Spleen (tissue), 13 donors: ENCODE measurements at places on chromosomes 6 and 20. TPM values are rescaled to one million over a fixed set of nuclear protein-coding genes. Genes with fewer than 3 reads are reported as not detected.

CRNKL1 gene
- 24.5 TPM for total RNA-seq

GRCh38 chr20:2398449-2398848 is 17.7 kb downstream of the TGM6 start:
- no peak for DNase-seq

ADGRF4 gene
- not detected for total RNA-seq

ZBTB12 gene
- total RNA-seq, result 4.5 TPM

DNA sequence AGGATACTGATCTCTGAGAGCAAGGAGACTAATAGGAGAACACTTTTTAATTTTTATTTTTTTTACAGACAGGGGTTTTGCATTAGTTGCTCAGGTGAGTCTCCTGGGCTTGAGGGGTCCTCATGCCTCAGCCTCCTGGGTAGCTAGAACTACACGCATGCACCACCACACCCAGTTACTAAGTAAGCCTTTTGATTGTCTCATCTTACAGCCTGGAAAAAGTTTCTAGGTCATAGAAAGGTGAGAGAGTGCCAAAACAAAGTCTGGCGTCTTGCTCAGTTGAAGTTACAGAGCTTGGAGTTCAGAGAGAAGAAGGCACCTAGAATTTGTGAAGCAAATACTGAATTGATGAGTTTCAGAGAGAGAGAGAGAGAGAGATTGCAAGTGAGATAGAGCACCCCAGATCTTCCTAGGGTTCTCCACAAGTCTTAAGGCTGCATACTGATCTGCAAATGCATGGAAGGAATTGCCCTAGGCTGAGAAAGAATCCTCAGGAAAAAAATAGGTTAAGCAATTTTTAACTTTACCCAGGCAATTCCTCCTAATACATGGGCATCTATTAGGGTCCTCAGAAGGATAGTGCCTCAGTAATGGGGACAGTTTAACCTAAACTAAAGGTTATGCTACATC is 37.6 kb upstream of the PHIP start:
- DNase-seq, result no peak

TCP11 gene
- total RNA-seq, result not detected

VSX1 gene
- not detected for total RNA-seq

GRCh38 chr6:133641104-133641503 is 247.8 kb upstream of the TCF21 start:
- no peak for DNase-seq

DNA sequence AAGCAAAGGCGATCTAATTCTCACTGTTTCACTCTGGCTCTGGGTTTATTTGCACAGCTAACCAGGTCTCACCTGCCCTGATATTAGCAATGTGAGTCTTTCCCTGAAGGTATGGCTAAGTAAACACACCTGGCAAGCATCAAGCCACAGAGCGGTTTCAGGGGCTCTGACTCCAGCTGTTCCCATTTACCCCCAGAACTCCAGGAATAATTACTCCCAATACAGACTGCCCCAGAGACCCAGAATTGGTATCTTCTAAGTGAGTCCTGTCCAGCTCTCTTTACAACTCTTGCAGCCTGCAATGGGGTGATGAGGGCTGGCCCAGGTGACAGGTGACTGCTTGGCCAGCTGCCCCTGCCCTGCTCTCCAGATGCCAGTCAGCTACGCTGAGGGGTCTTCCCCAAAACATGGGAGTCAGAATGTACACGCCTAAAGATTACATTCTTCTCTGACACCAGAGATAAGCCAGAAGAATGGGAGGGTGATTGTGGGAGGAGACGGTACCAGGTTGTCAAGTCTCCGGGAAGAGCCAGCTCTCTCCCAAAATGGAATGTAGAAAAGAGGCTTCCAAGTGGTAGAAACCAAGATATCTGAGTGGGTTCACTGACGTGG is 4.9 kb upstream of the LRRN4 start:
- DNase-seq, result no peak

DNA sequence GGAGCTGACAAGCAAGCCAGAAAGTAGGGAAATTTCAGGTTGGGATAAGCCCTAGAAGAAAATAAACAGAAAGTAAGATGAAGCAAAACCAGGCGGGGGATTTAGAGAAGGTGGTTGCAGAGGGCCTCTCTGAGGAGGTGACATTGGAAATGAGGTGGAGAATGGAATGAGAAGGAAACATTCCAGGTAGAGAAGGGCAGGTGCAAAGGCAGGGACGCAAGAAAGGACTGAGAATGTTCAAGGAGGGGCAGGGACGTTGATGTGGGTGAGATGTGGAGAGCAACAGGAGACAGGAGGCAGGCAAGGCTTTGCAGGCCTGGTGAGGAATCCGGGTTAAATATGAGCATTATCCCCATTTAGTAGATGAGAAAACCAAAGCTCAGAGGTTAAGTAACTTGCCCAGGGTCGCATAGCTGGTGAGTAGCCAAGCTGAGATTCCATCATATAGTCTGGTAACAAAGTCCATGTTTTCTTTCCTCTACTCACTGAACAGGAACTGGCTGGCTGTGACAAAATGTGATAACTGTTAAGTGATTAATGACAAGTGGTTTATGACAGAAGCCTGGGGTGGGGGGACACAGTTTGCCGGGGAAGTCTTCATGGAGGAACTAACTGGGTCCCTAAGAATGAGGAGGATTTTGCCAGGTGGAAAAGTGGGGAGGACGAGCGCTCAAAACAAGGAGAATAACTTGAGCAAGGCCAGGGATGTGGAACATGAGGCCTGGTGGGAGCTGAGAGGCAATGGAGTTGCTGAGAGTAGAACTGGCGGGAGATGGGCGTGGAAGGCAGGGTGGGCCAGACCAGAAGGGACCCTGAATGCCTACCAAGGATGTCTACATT is 32.6 kb downstream of the MRPL14 start:
- DNase-seq, result no peak

DNA sequence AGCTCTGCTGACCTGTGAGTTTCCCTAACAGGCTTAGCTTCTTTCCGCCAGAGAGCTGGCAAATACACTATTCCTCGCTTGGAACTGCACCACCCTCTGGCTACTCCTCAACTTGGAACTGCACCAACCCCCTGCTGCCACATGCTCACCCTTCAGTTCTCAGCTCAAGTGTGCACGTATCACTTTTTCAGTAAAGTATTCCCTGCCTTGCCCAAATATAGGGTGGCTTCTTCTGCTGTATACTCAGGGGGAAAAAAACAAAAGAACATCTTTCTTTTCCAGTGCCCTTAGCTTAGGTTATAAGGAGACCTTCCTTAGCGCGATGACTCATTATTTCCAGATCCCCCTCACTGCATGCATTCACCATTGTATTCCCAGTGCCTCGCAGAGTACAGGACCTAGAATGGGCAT is 21.2 kb downstream of the GNAS-AS1 start:
- no peak for DNase-seq

DNA sequence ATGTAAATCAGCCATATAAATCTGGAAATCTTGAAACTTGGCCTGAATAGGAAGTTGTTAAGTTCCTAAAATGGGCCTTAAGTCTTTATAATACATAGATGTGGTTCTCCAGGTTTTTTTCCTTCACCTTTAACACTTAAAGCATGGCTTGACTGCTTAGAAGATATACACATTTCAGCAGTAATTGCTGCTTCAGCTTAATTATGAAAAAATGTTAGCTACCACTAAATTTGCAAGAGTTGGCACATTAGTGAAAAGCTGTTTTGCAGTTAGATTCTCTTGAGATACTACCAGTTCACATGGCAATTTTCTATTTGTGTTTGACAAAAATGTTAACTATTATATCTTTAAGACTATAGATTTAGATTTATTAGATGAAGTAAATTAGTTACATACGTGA is 72.7 kb upstream of the MYO6 start:
- DNase-seq, result no peak

DNA sequence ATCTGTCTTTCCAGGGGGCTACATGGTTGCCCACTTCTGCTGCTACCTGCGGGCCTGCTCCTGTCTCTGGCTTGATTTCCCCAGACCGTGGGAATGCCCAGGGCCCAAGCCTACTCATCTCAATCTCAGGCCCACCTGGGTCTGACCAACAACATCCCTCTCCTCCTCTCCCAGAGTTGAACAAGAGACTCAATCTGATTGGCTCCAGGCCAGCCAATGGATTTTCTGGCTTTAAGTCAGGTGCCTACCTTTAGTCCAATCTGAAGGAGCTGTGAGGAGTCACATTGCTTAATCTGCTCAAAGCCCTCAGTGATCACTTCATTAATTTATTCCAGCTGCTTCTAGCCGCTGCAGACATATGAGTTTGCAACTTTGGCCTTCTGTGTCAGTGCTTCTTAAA is 162.4 kb upstream of the KCNG1 start:
- no peak for DNase-seq

GRCh38 chr20:22690616-22691179 is 106.3 kb upstream of the FOXA2 start:
- no peak for DNase-seq

- peak; percentile 21 for DNase-seq
These were observed 158.5 kb downstream of the NFATC2 start for GRCh38 chr20:51383891-51384510.

DNA sequence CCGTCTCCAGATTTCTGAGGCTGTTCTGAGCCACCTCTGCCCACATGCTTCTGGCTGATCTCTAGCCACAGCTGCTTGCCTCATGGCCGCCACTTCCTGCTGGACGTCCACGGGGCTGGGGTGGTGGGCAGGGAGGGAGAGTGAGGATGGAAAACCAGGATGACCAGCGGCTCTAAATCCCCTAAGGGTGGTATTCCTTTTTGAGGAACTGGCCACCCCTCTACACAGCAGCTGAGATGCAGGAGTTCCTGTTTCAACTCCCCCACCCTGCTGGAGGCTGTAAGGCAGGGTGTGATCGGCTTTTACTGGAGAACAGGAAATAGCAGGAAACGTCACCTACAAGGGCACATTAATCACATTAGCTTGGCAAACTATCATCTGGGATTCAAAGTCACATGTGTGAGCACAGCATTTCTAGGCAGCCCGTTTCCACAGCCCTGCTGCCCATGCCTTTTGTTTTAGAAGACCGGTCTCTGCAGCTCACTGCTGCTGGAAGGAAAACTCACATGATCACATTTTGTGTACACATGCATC is 181.6 kb upstream of the ECI2 start:
- DNase-seq, result no peak

- DNase-seq, result no peak
These were observed 2.4 kb upstream of the DBNDD2 start for GRCh38 chr20:45405571-45406259.

COL9A3 gene
- 6.8 TPM for total RNA-seq

PRSS16 gene
- 0.46 TPM for total RNA-seq

BPIFA2 gene
- total RNA-seq, result not detected

BNIP5 gene
- total RNA-seq, result not detected

DNA sequence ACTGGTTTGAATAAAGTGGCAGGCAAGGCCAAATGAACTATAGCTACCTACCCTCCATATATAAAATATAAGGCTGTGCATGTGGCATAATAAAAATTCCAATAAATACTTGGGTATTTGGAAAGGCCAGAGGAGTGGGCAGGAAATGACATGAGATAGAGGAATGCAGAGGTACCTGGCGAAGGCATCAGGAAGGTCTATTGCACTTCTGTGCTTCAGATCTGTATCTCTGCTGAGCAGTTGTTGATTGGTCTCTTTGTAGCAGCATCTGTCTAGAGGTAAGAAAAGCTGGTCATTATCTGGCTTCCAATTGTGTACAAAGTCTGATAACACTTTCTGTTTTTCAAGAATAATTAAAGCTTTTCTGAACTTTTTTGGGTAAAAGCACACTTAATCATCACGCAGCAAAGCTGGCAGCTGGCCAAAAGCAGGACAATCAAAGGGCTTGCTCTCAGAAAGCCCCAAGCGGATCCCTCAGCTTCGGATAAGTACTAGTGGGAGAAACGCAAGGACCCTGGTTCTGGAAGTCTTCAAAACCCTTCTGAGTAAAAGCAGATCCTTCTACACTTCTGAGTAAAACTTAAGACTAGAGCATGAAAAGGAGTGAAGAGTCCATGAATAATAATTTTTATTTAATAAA is 120.1 kb upstream of the TCF21 start:
- DNase-seq, result no peak

SLC17A9 gene
- 36.0 TPM for total RNA-seq

MOXD1 gene
- total RNA-seq, result 10.2 TPM

DNA sequence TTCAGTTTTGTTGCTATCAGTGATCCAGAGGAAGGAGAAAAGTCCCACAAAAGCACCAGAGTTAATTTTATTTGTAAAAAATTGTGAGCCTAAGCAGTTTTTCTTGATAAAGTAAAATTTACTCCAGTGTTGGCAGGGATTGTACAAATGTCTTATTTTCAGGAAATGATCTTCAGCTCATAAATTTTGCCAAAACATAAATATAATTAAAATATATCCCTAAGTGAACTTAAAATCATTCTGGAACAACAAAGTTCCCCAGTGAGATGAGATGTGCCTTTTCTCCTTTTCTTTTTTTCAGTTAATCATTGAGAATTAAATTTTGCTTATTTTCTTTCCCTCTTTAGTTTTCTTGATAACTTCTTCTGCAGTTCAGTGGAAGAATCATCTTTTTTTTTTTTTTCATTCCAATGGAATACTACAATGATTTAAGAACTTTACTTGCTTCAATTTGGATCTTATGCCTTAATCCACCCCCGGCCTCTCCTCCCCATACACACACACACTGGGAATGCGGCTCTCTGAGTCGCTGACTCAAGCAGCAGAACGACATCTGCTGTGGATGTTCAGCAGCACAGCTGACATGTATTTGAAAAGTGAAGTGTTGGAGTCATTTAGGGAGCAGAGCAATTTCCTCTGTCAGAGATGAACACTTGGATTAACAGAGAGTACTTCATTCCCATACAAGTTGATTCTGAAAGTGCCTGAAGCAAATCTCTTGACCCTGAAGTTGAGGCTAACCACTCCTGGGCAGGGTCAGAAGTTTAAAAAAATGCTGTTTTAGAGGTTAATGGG is 27.7 kb upstream of the LAMA4 start:
- no peak for DNase-seq

- DNase-seq, result peak; percentile 62
These were observed 16.8 kb downstream of the SFT2D1 start for GRCh38 chr6:166325383-166326042.

GRCh38 chr6:111628142-111628850 is 22.6 kb upstream of the TRAF3IP2 start:
- no peak for DNase-seq

DNA sequence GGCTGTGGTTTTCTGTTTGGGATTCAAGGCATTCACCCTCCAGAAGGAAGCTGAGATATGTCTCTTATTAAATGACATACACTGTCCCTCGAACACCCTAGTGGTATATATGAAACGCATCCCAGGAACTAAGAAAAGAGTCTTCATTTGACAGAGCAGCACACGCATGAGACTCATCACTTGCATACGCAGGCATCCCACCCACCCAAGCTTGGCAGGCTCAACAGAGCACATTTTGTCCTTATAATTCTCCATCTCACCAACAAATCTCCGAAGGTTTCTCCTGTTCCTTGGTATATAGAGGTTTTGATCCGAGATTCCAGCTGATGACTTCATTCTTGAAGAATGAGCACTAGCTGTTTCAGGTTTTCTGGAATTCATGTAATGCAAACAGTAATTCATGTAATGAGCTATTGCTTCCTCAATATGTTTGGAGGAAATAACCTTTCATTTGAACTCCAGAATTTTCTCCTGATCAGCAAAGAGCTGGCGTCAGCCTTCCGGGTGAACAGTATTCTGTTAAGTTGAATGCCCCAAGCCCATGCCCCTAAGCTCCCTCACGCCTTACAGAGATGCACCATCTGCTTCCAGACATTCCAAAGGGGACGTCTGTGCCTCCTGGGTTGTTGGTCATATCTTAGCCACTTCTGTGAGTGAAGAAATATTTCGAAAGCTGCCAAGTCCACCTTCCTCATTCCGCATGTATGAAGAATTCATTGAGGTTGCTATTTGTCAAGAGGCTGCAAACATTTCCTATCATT is 66.0 kb upstream of the CDH4 start:
- DNase-seq, result no peak
